ENCODE measurements at places on chromosomes 7 and 10.

DNA sequence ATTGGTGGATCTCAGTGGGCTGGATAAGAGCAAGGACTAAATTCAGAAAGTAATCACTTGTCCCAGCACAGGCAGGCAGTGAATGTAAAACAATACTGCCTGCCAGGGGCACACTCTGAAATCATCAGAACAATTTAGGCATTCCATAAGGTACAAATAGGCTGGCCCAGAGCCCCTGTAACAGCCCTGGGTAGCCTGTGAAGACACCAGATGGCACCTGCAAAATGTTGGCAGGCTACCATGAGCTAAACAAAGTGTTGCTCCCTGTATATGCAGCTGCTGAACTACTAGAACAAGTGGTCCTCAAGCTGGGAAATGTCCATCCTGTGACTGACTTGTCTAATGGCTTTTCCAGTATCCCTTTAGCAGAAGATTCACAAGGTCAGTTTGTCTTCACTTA, 3.0 kb upstream of the PRSS37 start:
- no peak for DNase-seq

DNA sequence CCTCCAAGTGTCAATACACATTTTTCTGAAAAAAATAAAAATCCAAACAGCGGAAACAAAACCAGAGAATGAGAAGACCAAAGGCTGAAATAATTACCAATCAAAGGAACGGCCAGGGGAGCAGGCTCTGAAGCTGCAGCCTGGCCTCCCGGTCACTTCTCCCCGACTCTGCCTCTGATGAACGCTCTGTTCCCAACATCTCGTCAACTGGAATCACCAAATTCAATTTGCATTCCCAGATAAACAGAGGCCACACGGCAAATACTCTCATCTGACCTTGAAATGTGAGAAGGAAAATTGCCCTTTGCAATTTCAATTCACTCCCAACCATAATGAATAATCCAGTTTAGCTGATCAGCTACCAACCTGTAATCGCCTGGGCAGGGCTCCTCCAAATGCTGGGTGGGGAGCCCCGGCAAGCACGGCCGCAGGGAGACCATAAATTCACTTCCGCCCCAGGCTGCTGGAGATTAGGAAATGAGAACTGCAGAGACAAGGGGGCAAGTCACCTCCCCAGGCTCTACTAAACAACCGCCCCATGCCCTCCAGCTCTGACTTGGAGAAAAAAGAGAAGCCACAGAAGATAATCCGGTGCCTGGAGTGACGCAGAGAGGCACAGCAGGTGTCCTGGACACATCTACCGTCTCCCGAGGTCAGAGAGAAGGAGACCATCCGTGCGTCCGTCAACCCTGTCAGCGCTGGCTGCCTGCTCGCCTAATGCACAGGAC, 153.2 kb downstream of the MAD1L1 start:
- DNase-seq, result no peak

DNA sequence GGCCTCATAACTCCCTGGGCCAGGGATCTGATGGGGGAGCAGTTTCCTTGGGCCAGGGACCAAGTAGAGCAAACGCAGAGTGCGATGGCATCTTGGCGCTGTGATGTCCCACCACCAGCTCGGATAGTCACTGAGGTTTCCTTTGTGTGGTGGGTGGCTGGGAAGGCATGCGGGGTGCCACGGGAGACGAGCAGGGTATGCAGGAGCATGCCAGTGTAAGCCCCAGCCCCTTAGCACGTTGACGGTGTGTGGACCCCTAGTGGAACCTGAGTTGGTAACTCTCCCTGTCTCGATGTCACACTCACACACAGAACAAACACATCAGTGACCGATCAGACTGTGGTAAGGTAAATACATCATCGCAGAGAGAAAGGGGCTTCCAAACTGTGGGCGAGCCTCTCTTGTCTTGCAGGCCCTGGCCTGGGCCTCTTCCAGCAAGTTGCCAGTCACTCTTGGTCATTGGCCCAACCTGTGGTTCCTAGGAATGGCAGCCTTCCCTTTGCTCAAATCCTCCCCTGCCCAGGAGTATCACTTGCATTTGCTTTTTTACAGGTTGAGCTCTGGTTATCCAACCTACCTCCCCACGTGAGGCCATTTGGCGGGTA, 231.6 kb upstream of the GPR26 start:
- DNase-seq, result no peak

DNA sequence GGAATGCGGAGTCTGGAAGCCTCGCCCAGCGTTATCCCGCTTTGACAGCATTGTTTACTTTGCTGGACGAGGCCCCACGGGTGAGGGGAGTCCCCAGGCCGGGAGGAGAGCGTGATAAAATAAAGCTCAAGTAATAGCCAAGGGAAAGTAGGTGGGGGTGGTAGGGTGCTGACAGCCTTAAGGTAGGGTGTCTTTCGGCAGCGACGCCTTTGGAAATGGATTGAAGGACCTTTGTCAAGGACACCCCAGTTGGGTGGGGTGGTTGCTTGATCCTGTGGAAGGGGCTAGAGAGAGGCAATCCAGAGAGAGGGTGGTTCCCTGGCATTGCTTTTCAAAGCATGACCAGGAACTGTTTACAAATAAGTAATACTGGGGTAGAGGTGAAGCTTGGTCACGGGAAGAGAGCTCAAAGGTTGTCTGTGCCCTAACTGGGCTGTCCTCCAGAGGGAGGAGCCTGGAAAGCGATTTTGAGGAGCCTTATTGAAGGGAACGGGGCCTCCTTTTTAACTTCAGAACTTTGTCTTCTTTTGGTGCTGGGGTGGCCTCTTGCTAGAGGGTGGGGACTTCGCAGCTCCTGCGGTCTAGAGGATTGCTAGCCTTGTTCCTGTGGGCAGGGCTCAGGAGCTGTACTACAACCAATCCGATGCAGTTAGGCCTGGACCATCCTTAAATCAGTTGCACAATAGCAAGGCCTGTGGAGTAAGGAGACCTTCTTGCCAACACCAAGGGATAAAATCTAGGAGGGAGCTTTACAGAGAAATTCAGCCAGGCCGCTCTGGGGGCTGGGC, 1.3 kb downstream of the EIF4EBP2 start:
- DNase-seq, result peak; percentile 44

DNA sequence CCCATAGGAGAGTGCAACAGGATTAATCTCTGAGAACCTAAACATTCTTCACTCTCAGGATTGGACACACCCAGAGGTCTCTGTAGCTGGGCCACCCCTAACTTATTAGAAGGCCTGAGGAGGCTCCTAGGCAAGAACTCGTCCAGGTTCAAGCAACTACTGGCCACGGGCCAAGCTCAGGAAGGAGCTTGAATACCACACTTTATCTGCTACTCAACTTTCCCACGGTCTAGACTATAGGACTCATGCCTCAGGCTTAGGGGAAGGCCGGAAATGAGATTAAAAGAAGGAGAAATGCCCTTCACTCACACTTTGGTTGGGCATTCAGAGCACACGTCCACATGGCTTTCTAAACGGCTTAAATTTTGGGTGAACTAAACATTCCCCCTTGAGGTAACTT, 142.8 kb upstream of the PHYHIPL start:
- no peak for DNase-seq

DNA sequence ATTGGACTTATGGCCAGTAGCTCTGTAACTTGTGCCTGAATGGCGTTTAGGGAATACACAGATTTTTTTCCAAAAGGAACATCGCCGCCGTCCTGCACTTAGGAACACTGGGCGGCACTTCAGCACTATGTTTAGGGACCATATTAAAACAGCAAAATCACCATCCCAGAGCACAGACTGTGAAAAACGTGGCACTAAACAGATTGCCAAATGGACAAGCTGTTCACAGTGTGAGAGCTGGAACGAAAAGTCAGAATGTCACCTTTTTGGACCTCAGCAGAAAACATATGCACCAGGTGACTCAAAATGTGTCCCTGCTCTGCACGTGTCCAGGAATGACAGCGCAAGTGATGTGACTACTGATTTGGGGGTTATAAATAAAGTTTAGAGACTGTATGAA, 87.9 kb downstream of the ODAD2 start:
- no peak for DNase-seq

All from CD4-positive, alpha-beta T cell treated with Interleukin-4 for 4 hours (primary cell).